Stimulated activated CD4-positive, alpha-beta T cell treated with anti-CD3 and anti-CD28 coated beads, Interleukin-4, amount 100 ng/mL, for 24 hours (primary cell): ENCODE measurements at places on chromosomes 16 and 17.

DNA sequence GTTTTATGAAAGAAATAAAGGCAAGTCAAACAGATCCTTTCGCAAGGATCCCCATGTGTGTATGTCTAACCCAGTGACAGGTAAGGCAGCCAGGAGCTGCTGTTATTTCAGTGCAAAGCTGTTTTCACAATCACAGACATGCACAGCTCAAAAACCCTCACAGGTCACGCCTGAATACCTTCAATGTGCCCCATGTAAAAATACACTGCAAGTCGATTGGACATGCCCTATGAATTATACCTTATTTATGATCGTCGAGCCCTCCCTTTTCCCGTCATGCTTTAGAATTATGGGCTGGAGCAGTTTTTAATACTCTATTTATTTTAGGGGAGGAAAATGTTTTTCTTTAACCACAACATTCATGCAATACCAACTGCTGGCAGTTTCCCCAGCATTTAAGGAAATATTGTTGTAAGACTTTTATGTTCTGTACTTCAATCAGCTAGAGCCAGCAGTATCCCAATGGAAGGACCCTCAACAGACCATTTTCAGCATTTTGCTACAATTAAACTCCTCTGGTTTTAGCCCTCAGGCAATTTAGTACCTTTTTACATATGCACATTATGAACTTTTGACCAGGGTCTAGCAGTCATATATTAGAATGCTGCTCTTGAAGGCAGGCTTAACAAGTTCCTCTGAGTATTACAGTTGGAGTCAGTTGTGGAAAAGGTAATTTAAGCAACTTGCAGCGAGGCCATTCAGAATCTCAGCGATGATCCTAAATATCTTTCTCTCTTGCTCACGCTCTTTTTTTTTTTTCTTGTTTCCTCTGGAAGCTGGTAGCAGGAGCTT lies 362.2 kb downstream of the WWOX start:
- DNase-seq, result no peak

- DNase-seq, result no peak
These were observed 291.0 kb upstream of the TNRC6C start for GRCh38 chr17:77667478-77667877.

GRCh38 chr17:30196504-30196903 lies 39.0 kb downstream of the SLC6A4 start:
- no peak for DNase-seq

DNA sequence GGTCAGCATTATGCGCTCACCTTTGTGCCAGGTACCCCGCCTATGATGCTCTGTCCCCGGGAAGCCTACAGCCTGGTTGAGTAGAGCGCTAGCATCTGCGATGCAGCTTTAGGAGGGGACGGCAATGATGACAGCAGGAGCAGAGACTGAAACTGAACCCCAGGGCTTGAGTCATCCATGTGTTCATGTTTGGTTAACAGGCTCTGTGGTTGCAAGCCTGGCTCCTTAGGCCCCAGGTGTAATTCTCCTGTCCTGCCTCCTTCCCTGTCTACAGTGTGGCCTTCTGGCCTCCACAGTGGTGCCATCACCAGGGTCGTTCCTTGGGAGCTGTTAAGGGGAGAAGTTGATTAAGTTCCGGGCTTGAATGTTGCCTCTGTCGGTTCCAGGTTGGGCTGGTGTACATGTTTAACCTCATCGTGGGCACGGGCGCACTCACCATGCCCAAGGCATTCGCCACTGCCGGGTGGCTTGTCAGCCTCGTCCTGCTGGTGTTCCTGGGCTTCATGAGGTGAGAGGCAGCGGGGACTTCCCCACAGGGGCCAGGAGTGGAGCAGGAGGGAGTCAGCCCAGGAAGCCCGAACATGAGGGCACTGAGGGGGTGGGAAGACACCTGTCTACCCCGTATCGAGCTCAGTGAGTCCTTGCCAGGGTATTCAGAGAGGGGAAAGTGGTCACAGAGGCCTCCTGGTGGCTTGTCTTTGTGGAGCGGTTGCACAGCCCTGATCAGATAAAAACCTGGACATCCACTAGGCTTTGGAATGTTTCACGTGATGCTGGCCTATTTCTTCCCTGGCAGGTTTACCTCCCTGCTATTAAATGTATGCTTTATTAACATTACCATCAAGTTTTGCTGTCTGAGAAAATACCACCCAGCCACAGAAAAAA lies 9.2 kb upstream of the NAT9 start:
- peak; percentile 42 for DNase-seq

DNA sequence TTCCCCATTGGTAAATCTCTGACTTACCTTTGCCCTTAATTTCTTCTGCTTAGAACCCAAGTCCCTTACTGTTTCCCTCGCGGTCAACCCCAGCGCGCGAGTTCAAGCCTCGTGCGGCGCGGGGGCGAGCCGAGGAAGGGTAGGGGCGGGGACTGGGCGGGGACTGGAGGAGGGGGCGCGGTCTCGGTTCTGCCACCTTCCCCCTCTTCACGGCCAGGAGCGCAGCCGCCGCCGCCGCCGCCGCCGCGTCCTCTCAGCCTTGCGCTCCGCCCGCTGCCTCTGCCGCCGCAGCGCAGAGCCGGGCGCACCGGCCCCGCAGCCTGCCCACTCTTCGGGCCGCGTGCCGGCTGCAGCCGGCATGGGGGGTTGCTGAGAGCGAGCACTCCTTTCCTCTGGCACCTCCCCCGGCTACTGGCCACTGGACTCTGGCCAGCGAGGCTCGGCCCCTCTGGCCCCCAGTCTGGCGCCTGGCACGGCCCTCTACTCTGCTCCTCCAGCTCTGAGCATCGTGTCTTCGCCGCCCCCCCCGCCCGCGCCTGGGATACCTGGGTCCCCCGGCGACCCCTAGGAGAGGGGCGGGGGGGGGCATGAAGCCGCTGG lies at the start of gene RAPGEFL1:
Gene RAPGEFL1 (plus strand): TSS at position 196 of the 600 bp plus-strand sequence. CDS start 392 bp downstream, at position 588.
- DNase-seq, result peak; percentile 82

GRCh38 chr16:14111713-14112538 lies 40.8 kb downstream of the MRTFB start:
- DNase-seq, result no peak

- no peak for DNase-seq
These were observed 44.4 kb downstream of the YPEL2 start for GRCh38 chr17:59375857-59376256.

DNA sequence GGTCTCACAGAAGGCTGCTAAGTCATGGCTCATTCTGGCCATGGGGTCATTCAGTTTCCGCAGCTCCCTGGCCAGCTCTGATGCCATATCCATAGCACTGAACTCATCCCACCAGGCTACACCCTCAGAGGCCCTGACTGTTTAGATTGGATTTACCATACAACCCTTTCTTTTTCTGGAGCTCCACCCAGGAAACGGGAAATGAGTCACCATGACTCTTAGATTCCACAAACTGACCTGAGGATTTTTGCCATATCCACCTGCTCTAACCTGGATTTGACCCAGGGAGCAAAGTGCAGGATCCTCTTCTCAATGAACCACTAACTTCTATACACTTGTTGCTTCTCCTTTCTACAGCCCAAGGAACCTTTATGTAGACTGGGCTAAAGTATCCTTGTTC lies 20.3 kb upstream of the CALB2 start:
- no peak for DNase-seq

DNA sequence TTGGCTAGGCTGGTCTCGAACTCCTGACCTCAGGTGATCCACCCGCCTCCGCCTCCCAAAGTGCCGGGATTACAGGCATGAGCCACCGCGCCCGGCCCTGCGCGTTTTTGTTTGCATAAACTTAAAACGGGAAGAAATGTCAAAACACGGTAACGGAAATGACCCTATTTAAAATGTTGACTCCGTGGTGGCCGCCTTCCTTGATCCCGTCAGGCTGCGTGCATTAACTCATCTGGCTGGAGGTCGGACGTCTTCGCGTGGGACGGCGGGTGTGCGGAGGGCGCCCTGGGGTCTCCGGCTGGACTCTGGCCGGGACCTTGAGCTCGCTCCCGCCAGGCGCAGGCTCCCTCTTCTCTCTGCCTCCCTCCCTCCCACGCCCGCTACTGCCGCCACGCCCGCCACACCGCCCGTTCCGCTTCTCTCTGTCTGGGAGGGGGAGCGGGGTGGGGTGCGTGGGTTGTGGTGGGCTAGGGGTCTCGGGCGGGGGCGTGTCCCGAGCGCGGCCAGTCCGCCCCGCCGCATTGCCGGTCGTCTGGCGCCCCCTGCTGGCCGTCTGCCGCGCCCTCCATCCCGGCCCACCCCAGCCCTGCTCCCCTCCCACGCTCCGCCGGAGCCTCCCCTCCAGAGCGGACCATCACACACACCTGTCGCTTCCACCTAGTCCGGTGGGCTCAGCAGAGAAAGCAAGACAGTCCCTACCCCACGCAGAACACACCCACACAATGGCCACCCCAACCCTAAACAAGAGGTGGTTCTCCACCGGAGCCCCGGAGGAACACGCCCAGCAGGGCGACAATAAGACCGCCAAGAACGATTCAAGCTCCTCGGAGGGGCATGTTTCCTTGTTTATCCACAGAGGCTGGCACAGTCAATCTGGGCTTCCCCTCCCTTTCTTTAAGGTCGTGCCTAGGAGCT lies 1.2 kb upstream of the CCDC42 start:
- peak; percentile 77 for DNase-seq

- no peak for DNase-seq
These were observed 61.1 kb downstream of the BANP start for GRCh38 chr16:88012360-88012759.

DNA sequence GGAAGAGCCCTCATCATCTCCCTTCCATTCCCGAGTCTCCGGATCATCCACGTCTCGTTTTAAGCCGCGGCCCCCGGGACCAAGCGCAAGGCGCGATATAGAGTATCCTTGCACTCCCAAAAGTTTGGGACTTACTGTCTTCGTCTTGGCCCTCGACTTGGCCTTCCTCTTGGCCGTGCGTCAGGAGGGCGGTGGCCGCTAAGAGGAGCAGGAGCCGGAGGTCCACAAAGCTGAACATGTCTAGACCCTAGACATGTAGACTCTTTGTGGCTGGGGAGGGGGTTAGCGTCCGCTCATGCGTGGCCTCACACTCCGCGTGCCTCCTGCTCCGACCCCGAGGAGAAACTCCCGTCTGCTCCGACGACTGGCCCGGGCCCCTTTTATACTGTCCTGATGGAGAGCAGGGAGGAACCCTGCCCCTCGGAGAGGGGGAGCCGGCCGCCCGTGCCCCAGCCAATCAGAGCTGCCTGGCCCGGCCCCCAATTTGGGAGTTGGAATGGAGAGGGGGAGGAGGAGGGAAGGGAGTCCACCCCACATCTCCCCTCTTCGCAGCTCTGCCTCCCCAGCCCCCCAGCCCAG lies at the start of gene COL1A1:
Gene COL1A1 (minus strand): TSS at position 356 of the 579 bp plus-strand sequence. CDS start 118 bp downstream, at position 238.
- no peak for DNase-seq

DNA sequence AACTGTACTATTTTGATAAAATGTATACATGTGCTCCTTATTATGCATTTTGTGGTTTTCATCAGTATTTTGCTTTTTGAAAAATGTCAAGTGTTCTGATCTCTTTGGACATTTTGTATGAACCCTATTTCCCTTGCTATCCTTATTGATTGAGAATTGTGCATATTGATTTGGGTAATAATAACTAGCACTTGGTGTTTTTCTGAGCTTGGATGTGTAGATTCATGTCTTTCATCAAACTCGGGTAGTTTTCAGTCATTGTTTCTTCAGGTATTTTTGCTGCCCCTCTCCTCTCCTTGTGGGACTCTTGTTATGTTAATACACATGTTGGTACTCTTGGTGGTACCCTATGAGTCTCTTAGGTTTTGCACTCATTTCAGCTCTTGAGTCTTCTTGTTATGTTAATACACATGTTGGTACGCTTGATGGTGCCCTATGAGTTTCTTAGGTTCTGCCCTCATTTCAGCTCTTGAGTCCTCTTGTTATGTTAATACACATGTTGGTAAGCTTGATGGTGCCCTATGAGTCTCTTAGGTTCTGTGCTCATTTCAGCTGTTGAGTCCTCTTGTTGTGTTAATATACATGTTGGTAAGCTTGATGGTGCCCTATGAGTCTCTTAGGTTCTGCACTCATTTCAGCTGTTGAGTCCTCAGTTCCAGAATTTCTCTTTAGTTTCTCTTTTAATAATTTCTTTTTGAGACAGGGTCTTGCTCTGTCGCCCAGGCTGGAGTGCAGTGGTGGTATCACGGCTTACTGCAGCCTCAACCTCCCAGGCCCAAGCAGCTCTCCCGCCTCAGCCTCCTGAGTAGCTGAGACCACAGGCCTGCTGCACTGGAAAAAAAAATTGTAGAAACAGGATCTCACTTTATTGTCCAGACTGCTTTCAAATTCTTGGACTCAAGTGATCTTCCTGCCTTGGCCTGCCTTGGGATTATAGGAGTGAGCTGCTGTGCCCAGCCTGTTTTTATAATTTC lies 19.3 kb downstream of the ZNF750 start:
- DNase-seq, result no peak

DNA sequence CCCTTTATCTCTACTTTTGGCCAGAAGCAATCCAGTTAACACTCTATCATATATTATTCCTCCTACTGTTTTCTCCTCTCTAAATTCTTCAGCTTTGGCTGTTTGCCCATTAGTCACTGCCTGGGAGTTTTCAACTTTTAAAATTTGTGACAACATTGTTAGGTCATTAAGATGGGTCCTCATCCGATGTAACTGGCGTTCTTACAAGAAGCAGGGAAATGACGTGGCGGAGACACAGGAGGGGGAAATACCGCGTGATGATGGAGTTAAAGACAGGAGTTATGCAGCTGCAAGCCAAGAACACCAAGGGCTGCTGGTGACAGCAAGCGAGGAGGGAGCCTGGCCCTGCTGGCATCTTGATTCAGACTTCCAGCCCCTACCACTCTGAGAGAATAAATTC lies 34.8 kb upstream of the CPHXL start:
- DNase-seq, result no peak

DNA sequence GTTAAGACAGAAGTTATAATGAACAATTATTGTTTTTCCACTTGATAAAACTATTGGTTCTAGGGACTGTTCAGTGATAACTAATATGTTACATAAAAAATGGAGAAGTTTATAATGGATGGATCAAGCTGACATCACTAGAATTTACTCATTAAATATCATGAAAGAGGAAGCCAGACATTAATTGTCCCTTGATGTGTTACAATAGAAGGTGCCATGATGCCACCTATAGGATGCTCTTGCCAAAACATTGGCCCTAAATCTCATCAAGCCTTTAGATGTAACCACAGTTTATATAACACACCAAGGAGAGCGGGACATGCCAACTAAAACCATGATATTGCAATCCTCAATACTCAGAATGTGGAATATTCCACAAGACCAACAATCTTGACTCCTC lies 147.9 kb upstream of the MON1B start:
- DNase-seq, result no peak

GRCh38 chr17:79989106-79989835 lies 46.4 kb downstream of the TBC1D16 start:
- DNase-seq, result no peak

- no peak for DNase-seq
These were observed 1164.7 kb upstream of the CDH8 start for GRCh38 chr16:63200940-63201339.

- no peak for DNase-seq
These were observed 8.9 kb upstream of the ULK2 start for GRCh38 chr17:19876529-19877161.

DNA sequence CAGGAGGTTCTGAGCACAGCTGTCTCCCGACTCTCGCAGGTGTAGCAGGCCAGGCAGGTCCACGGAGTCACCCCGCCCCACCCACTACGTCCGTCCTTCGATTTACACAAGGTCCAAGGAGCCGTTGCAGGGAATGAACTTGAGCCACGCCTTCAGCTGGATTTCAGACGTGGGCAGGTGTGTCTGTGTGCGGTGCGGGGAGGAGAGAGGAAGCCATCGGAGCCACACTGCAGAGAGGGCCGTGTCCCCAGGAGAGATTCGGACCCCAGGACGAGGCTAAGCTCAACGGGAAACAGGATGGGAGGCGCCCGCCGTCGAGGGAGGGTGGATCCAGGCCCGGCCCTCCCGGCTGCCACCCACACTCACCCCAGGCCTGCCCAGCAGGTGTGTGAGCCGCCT lies 50.3 kb downstream of the RPH3AL start:
- no peak for DNase-seq
